ENCODE measurements at places on chromosomes 6 and 20.

DNA sequence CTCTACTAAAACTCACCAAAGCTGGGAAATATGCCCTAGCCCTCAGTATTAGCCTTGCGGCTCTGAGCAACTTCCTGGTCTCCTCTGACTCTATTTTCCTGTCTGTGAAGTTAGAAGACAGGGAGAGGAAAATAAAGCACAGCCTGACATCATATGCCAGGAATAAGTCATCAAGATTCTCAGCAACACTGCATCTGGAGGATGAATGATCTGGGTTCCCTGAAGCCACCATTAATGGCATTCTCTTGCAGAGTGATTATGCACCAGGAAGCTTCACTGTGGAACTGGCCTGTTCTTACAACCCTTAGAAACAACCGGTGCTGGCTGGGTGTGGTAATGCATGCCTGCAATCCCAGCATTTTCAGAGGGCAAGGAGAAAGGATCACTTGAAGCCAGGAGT lies 12.4 kb downstream of the ADGRF5 start:
- DNase-seq: no peak

- DNase-seq: no peak
Observed at GRCh38 chr6:13688692-13689196, 22.9 kb downstream of the RANBP9 start.

- no peak for DNase-seq
Observed at GRCh38 chr6:148347441-148348054, 4.9 kb downstream of the SASH1 start.

DNA sequence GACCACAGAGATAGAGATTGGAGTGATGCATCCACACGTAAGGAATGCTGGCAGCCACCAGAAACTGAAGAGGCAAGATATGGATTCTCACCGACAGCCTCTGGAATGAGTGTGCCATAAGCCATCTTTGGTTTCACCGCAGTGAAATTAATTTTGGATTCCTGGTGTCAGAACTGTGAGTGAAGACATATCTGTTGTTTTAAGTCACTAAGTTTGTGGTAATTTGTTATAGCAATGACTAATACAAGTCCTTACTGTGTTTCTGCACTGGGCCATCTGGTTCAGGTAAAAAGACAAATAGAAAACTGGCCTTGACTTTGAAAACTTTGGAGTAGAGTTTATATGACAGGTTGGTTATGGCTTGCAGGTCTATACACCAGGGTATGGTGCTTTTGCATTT lies 261.9 kb downstream of the PHF3 start:
- DNase-seq: no peak

GRCh38 chr6:157896932-157897331 lies 73.9 kb downstream of the SNX9 start:
- no peak for DNase-seq

DNA sequence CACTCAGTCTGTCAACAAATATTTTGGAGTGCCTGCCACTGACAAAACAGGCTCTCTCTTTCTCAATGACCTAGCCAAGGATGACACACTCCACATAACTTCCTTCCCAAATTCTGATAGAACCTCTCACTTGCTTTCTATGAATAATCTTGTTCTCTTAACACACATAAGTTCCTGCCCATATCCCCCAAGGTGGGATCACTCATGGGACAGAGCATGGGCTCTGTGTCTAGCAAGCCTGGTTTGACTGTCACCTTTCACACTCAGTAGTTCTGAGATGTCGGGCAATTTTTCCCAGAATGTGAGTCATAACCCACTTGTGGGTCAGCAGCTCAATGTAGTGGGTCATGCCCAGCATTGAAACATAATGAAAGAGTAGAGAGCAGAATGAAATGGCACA lies 78.1 kb downstream of the LRFN2 start:
- DNase-seq: no peak

- DNase-seq: no peak
Observed at GRCh38 chr6:168411130-168411529, 29.9 kb upstream of the SMOC2 start.

Measured in ovary (tissue), 10 donors.